ENCODE measurements at places on chromosomes 3 and 15. TPM values are rescaled to one million over a fixed set of nuclear protein-coding genes. Genes with fewer than 3 reads are reported as not detected.
A peak's percentile ranks its signal among the peaks of the same experiment; 100 is the strongest.

Gene SAMD7
- not detected for total RNA-seq

Gene FGD5
- total RNA-seq: 2.2 TPM

Gene MYO5C
- total RNA-seq: 52.7 TPM

Gene NEO1
- total RNA-seq: 15.8 TPM

Gene TMOD2
- 4.6 TPM for total RNA-seq

Gene GHRL
- total RNA-seq: 5.1 TPM

Gene RETNLB
- not detected for total RNA-seq

Gene PCSK6
- total RNA-seq: 3.0 TPM

Gene SLC12A1
- total RNA-seq: 0.23 TPM

Gene SLC6A6
- total RNA-seq: 11.5 TPM

- H3K4me3 ChIP-seq: no peak overlapping the region
- no peak for DNase-seq
- no peaks in the 10 kb centered on the region for H3K4me1 ChIP-seq
These were observed 69.0 kb downstream of the MYO1E start for GRCh38 chr15:59303633-59304032.

GRCh38 chr3:52358362-52358940 is 42.3 kb downstream of the DNAH1 start:
- H3K4me1 ChIP-seq: no peaks in the 10 kb centered on the region
- no peak overlapping the region for H3K27ac ChIP-seq
- H3K36me3 ChIP-seq: no peaks in the 10 kb centered on the region
- H3K27me3 ChIP-seq: no peaks in the 10 kb centered on the region
- peak; percentile 12 for DNase-seq

GRCh38 chr3:113240841-113241240 is 29.5 kb downstream of the BOC start:
- H3K36me3 ChIP-seq: no peaks in the 10 kb centered on the region
- H3K27me3 ChIP-seq: no peaks in the 10 kb centered on the region
- DNase-seq: no peak

- H3K4me3 ChIP-seq: no peak overlapping the region
- H3K4me1 ChIP-seq: no peaks in the 10 kb centered on the region
These were observed 70.7 kb downstream of the SLC12A8 start for GRCh38 chr3:125141596-125142419.

- no peak for DNase-seq
- H3K27ac ChIP-seq: no peak overlapping the region
- no peaks in the 10 kb centered on the region for H3K36me3 ChIP-seq
- no peaks in the 10 kb centered on the region for H3K27me3 ChIP-seq
These were observed 46.2 kb upstream of the AGTR1 start for GRCh38 chr3:148651549-148651948.

GRCh38 chr3:18295171-18295920 is 129.8 kb downstream of the SATB1 start:
- no peaks in the 10 kb centered on the region for H3K36me3 ChIP-seq
- H3K27ac ChIP-seq: no peak overlapping the region
- no peaks in the 10 kb centered on the region for H3K27me3 ChIP-seq
- H3K4me3 ChIP-seq: no peak overlapping the region

DNA sequence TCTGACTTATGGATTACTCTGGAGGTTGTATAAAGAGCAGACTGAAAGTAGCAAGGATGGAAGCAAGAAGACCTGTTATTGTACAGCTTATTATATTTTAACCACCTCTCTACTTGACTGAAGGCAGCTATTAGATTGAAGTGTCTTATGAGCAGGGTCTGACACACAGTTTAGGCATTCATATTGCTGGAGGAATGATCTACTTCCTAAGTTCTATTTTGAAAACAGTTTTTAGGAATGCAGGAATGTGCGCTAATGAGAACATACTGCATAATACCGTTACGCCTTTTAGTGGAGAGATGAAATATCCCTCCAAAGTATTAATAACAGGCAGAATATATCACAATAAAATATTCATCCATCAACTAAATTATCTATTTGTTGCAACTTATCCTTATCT is 193.3 kb downstream of the ISL2 start:
- H3K4me3 ChIP-seq: no peak overlapping the region
- no peaks in the 10 kb centered on the region for H3K27me3 ChIP-seq
- H3K4me1 ChIP-seq: no peaks in the 10 kb centered on the region
- no peak overlapping the region for H3K27ac ChIP-seq
- no peaks in the 10 kb centered on the region for H3K36me3 ChIP-seq

- no peak overlapping the region for H3K27ac ChIP-seq
- no peaks in the 10 kb centered on the region for H3K4me1 ChIP-seq
- no peaks in the 10 kb centered on the region for H3K27me3 ChIP-seq
- H3K4me3 ChIP-seq: no peak overlapping the region
These were observed 91.1 kb upstream of the ALDH1A3 start for GRCh38 chr15:100788418-100789105.

DNA sequence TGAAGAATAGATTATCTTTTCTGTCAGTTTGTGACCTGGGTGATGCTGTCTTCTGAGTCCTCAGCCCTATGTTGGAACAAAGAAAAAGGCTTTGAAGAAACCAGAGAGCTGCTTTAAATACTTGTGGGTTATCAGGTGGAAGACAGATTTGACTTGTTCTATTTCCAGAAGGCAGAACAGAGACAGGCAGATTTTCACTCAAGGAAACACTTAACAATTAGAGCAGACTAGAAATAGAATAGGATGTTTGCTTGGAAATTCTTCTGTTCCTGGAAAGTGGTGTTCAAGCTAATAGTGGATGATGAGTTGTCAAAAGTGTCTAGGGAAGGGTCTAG is 219.4 kb downstream of the UBE2E2 start:
- no peaks in the 10 kb centered on the region for H3K36me3 ChIP-seq
- no peak overlapping the region for H3K27ac ChIP-seq
- no peaks in the 10 kb centered on the region for H3K27me3 ChIP-seq
- H3K4me3 ChIP-seq: no peak overlapping the region
- DNase-seq: no peak

DNA sequence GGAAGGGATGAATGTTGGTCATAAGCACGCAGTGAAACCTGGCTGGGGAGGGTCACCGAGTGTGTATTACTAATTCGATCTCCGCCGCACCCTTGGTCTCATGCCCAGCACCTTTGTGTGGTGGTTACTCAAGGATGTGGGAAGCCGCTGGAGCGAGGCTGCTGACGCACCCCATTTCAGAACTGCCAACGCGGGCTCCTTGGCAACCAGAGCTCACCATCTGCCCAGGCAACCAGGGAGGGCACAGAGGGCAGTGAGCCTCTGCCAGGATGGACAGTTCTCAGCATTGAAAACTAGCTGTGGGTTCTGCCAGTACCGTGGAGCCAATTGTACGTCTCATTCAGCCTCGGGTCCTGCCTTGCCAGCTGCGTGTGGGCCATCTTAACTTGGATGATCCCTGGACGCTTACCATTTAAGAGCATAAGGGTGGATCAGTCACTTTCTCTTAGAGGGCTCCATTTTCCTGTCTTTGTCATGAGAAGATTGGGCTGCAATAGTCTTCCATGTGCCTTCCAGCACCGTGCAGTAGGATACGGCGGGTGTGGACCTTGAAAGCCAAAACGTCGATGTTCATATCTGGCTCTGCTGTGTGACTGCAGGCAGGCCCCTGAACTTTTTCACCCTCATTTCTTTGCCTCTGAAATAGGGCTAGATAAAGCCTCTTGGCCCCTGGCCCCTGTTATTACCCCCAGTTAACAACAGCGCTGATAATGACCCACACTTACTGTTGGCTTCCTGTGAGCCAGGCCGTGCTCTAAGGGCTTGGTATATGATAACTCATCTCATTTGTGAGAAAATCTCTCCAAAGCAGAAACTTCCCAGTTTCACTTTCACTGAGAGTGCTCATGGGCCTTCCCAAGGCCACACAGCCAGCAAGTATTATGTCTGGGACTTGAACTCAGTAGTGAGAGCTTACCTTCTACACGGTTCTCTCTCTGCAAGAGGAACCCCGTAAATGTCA is 238.8 kb downstream of the OPA1 start:
- DNase-seq: peak; percentile 36
- H3K27ac ChIP-seq: no peak overlapping the region
- H3K4me1 ChIP-seq: peaks cover 14% of the 10 kb centered on the region

DNA sequence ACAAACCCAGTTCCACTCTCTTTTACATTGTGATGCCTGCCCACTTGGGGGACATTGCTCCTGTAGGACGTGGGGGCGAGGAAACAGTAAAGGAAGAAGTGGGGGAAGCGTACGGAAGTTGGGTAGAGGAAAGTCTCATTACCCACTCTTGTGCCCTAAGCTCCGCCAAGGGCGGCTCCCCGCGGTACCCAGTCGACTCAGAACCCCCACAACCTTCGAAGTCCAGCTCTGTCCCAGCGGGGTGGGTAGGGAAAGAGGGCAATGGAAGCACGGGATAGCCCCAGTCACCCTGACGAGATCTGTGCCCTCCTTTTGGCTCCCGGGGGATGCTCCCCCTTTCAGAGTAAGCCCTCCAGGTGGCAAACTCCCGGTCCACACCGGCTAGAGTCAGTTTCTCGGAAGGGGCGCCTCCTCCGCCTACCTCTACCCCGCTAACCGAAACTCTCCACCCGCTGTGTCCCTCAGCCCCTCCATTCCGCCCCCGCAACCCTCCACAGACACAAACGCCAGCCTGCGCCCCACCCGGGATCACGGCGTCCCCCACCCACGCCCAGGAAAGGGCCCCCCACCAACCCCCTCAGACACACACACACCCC is 527 bp downstream of the CSNK1G1 start:
- peak overlapping the region; percentile 52 for H3K27ac ChIP-seq
- H3K4me1 ChIP-seq: no peaks in the 10 kb centered on the region
- H3K36me3 ChIP-seq: no peaks in the 10 kb centered on the region
- no peaks in the 10 kb centered on the region for H3K27me3 ChIP-seq
- DNase-seq: peak; percentile 40

DNA sequence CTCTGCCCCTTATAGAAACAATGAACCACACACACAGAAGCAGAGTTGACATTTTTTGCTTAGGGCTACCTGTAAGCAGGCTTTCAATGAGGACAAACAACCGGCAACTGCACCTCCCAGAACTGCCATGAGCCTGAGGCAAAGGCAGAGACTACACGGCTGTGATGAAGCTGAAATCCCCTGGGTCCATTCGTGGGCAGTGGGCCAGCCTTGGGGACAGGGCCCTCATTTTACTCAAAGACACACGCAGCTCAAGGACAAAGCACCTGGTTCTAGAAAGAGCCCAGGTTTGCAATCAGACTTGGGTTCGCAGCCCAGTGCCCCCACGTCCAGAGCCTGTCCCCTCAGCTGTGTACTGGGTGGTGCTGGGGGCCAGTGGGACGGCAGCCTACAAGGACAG is 17.9 kb downstream of the FAM174B start:
- DNase-seq: peak; percentile 56
- no peaks in the 10 kb centered on the region for H3K27me3 ChIP-seq
- peak overlapping the region; percentile 92 for H3K27ac ChIP-seq
- no peaks in the 10 kb centered on the region for H3K36me3 ChIP-seq
- peak overlapping the region; percentile 7 for H3K4me3 ChIP-seq
- H3K4me1 ChIP-seq: peaks cover 48% of the 10 kb centered on the region

DNA sequence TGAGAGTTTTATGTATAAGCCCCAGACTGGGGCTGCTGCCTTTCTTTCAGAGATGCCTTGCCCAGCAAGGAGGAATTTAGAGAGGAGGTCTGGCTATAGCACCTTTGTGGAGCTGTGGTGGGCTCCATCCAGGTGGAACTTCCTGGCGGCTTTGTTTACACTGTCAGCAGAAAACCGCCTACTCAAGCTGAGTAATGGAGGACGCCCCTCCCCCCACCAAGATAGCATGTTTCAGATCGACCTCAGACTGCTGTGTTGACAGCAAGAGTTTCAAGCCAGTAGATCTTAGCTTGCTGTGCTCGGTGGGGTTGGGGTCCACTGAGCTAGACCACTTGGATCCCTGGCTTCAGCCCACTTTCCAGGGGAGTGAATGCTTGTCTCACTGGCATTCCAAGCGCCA is 155.6 kb downstream of the STXBP5L start:
- no peak overlapping the region for H3K27ac ChIP-seq
- no peaks in the 10 kb centered on the region for H3K36me3 ChIP-seq
- DNase-seq: no peak
- H3K27me3 ChIP-seq: no peaks in the 10 kb centered on the region
- H3K4me3 ChIP-seq: no peak overlapping the region

GRCh38 chr15:43242616-43243015 is 21.8 kb upstream of the EPB42 start:
- no peaks in the 10 kb centered on the region for H3K36me3 ChIP-seq
- no peak for DNase-seq
- no peak overlapping the region for H3K4me3 ChIP-seq
- H3K4me1 ChIP-seq: no peaks in the 10 kb centered on the region

GRCh38 chr15:31101262-31102038 is at the start of gene TRPM1:
TRPM1 (minus strand) TSS chr15:31101725; CDS start chr15:31081355, 20,370 bp downstream.
- no peaks in the 10 kb centered on the region for H3K4me1 ChIP-seq
- H3K27ac ChIP-seq: no peak within 1 kb of the TSS
- no peak for DNase-seq
- H3K27me3 ChIP-seq: no peaks in the 10 kb centered on the region
- no peaks in the 10 kb centered on the region for H3K36me3 ChIP-seq
- no peak within 1 kb of the TSS for H3K4me3 ChIP-seq

DNA sequence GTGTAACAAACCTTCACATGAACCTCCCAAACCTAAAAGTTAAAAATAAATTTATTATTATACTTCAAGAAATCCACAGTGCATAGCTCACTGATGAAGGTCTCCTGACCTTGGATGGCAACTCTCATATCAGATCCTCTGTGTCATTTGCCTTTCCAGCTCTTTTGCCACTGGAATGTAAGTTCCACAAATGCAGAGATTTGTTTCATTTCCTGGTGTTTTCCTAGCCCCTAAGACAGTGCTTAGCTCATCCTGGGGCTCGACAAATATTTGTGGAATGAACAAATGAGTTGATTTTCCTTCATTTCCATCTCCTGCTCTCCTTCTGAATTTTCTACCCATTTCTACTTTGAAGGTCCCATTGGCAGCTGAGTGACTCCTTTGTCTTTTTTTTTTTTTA is 56.0 kb downstream of the FRMD4B start:
- no peaks in the 10 kb centered on the region for H3K27me3 ChIP-seq
- H3K27ac ChIP-seq: no peak overlapping the region
- H3K4me1 ChIP-seq: no peaks in the 10 kb centered on the region
- DNase-seq: no peak
- no peak overlapping the region for H3K4me3 ChIP-seq

DNA sequence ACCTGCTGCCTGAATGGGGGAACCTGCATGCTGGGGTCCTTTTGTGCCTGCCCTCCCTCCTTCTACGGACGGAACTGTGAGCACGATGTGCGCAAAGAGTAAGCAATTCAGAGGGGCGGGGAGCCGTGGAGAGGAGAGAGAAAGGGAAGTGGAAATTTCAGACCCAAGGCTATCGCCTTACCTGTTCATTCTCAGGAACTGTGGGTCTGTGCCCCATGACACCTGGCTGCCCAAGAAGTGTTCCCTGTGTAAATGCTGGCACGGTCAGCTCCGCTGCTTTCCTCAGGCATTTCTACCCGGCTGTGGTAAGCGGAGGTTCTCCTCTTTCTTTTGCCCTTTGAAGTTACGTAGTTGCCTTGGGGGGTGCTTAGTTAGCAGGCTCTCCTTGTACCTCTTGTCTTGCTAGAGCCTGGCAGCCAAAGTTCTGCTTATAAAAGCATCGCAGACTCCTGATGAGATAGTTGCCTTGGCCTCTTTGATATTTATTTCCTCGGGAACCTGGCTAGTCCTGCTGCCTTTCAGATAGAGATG is 13.7 kb upstream of the LRRC2 start:
- H3K27me3 ChIP-seq: no peaks in the 10 kb centered on the region
- H3K27ac ChIP-seq: no peak overlapping the region
- no peaks in the 10 kb centered on the region for H3K4me1 ChIP-seq
- H3K36me3 ChIP-seq: no peaks in the 10 kb centered on the region
- H3K4me3 ChIP-seq: no peak overlapping the region
- DNase-seq: no peak

Data from pancreas (tissue), 10 donors.